ENCODE measurements at places on chromosomes 4 and X.
A peak's percentile ranks its signal among the peaks of the same experiment; 100 is the strongest.

DNA sequence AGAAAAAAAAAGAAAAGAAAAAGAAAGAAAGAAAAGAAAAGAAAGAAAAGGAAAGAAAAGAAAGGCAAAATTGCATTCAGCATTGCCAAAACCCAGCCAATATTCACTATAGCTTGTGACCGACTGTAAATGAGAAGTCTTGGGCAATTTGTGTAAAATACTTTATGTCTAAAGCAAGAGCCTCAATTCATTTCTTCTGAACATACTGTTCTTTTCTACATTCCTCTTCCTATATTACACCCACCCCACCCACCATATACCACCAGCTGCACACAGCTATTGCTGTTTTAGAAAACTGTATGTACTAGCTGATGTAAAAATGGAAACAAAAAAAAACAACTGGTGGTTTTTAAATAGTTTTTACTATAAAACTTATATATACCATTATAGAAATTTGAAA lies 156.9 kb upstream of the TTC29 start:
- DNase-seq = no peak

GRCh38 chrX:3415011-3415410 lies 68.6 kb upstream of the MXRA5 start:
- DNase-seq = peak; percentile 25

GRCh38 chr4:111650146-111650545 lies 495.1 kb upstream of the FAM241A start:
- DNase-seq = no peak

- no peak for DNase-seq
These were observed 8.9 kb downstream of the POLA1 start for GRCh38 chrX:24702362-24703184.

DNA sequence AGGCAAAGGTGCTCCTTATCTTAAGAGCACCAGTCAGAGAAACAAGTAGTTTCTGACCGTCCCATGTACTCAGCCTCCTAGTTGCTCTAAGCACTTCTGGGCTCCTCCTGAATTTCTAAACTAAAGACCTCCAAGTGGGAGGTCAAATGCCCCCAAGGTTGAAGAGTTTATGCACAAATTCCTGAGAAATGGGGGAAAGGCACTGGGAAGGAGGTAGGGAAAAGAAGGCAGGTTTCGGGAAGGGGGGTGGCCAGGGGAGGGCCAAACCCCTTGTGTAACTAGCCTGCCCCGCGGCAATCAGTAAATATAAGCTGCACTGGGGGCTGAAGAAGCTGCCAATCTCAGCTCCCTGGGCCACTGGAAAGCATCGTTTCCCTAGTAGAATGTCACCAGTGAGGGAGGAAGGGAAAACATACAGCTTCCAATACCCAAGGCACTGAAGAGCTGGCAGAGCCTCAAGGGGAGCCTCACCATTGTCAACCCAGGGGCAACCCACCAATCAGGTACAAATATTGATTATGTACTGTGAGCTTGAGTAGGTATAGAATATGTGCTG lies 3.4 kb downstream of the FOXO4 start:
- no peak for DNase-seq

DNA sequence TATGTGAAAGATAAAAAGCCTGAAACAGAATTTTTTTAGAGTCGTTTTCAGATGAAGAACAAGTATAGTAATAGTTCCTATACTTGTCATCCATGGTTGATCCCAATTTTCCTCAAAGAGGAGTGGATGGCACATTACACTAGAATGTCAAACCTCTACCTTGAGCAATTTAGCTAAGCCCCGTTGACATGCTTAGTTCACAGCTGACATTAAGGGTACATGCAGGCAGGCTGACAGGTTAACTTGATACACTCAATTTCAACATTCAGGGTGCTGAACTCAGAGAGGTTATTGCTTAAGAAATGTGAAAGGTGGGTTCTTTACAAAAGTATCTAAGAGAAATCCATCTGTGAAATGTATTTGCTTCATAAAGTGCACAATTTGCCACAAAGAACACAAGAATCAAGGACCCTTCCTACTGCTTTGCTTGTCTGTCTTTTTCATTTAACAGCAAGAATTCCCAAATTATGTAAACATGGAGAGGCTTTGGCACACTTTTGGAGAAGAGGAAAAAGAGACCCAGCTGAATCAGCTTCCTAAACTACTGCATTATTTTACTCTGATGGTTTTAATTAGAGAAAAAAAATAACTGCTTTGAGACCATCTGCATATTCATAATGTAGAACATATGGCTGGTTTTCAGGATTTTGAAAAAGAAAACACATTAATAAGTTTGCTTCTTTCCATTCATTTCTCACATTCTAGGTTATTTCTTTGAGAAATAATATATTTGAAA lies 122.5 kb upstream of the DDIT4L start:
- peak; percentile 26 for DNase-seq

DNA sequence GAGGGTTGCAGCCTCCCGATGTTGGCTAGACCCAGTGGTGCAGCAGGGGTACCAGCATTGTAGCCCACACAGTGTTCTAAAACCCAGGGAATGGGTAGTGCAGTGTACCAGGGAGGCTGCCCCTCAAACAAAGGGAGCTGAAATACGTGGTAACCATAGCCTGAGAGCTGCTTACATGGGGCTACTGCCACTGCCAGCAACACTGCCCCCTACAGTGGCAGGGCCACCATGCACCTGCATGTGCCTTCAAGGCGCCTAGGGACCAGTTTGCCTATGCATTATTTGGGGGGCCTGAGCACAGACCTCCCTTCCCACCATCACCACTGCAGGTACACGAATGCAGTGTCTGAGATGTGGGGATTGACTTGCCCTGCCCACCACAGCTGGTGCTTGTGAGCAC lies 21.0 kb upstream of the BMP15 start:
- DNase-seq = no peak

- DNase-seq = no peak
These were observed 305.2 kb upstream of the ARSJ start for GRCh38 chr4:114284629-114285028.

- DNase-seq = peak; percentile 19
These were observed 32.4 kb upstream of the KIT start for GRCh38 chr4:54625391-54625790.

DNA sequence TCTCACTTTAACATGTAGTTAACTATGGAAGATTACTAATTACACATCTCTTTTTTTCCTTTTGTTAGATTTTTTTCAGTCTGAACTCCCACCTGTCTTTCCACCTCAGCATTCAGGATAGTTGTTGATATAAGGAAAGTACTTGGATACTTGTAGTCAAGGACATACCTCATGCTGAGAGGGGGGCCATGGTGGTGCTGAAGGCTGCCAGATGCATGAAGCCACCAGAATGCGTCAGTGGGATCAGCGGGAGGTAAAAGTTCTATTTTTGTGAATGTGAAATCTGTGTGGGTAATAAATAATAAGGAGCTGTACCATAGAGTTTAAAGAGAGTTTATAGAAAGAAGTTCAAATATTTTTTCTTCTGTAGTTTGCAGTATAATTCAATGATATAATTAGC lies 13.1 kb upstream of the NDST4 start:
- DNase-seq = peak; percentile 39

- no peak for DNase-seq
These were observed 9.0 kb upstream of the SLC25A6 start for GRCh38 chrX:1400742-1401471.

DNA sequence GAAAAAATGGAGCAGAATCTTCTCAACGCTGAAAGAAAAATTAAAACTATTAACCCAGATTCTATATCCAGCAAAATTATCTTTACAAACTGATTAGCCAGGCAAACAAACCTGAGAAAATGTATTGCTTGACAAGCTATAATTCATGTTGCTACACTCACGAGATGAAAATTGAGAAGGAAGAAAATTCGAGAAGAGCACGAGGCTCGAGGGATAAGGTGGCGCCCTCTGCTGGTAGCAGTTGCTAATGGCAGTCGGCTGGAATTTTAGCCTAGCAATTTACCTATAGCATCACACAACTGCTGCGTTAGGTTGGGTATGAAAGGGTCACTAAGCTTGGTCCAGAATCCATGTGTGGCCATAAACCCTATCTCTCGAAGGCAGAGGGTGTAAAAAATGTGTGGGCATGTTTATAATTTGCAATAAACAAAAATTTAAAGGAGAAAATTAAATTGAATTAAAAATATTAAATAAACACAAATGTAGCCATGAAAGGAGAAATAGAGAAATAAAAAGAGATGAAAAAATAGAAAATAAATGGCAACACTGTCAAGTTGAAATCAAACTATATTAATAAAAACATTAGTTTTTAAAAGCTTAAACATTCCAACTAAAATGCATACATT lies 126.6 kb downstream of the PPP4R3C start:
- peak; percentile 19 for DNase-seq

- no peak for DNase-seq
These were observed 207.6 kb upstream of the SLITRK2 start for GRCh38 chrX:145609951-145610511.

GRCh38 chr4:25160714-25161592 lies 704 bp upstream of the SEPSECS start:
- DNase-seq = no peak

GRCh38 chrX:113384628-113385027 lies 544.0 kb upstream of the AMOT start:
- DNase-seq = peak; percentile 85

DNA sequence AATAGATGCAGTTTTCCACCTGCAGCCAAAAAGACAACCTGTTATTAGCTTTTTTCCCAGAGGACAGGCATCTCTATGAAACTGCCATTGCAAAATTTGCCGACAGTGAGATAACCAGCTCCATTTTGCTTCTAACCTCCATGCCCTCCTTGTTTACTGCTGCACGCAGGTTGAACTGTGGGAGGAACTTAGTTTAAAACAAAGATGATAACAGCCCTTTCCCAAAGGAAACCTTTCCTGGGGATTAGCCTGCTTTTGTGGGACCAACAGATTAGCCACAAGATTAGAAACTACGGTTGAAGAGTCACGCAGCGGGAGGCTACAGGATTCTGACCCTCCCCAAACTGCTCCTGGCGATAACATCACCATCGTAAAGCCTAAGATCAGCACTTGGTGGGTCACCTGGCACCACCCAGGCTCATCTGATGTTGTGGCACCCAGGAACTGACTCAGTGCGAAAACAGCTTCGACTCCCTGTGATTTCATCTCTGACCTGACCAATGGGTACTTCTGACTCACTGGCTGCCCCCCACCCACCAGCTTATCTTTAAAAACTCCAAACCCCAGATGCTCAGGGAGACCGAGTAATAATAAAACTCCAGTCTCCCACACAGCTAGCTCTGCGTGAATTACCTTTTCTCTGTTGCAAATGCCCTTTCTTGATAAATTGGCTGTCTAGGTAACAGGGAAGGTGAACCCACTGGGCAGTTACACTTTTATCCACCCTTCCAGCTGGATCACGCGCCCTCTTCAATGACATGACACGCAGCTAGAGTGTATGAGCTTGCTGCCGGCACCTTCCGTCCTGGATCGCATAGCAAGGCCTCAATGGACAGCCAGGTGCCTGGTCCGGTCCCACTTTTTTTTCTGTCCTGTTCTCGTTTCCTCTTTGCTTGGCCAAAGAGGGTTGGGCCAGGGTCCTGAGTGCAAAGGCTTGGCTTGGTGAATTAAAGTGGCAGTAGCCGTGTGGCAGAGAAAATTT lies 27.2 kb downstream of the NOP14 start:
- no peak for DNase-seq

- DNase-seq = peak; percentile 22
These were observed 547.5 kb downstream of the SMARCA1 start for GRCh38 chrX:128975745-128976144.

DNA sequence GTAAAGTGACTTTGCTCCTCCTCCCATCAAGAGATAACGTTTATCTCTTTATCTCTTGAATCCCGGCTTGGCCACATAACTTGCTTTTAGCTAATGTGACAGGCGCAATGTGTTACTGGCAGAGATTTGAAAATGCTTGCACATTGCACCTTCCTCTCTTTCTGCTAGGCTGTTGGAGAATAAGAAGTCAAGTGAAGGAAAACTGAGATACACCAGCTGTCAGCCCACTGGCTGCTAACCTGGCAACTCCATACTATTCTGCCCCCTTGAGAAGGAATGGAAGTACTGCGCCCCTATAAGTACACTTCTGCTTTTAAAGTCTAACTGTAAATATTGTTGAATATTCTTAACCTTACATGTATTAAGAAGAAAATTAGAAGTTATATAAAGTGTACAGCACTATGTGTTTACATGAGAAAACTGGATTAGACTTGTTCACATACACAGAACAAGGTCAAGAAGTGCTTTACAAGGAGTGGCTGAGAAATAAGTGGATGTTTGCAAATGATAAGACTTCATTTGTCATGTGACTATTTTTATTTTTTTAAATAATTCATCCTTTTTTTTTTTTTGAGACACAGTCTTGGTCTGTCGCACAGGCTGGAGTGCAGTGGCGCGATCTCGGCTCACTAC lies 424.5 kb upstream of the CTSO start:
- peak; percentile 35 for DNase-seq

GRCh38 chrX:46279925-46280313 lies 265.3 kb downstream of the ZNF674 start:
- DNase-seq = peak; percentile 55

GRCh38 chr4:14621731-14622463 lies 380.4 kb upstream of the CPEB2 start:
- no peak for DNase-seq

DNA sequence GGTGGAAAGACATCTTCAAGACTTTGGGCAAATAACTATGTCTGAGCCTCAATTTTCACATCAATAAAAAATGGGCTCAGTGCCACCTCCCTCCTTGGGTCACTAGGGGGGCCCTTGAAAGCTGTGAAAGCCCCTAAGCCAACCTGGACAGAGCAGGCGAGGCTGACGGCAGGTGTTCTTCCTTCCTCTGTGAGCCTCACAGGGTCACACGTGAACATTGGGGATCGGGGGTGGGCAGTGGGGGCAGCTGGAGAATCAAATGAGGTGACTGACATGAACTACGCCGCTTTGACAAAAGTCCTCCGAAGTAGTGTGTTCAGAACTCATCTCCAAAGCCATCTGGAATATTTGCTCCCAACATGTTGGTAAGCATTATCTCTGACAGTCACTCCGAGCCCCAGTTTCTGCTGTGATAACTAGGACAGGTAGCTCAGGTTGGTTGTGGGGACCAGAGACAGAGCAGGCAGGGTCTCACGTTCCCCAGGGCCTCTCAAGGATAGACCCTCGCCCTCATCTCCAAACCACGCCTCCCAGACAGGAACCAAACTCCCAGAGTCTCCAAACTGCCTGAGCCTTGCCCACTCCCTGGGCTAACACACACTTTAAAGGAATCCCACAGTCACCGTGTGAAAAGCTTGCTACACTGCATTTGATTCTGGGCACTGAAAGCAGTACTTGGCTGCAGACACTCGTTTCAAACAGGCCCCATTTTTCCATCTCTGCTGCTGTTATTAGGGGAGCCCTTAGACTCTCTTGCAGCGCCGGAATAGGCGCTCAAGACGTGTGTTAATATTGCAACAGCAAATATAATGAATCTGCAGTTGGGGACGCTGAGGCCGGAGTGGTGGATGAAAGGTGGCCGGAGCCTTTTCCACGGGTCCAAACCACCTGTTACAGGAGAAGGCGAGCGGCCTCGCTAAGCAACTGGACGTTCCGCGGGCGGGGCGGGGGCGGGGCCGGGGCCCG lies 717 bp upstream of the WFS1 start:
- DNase-seq = no peak

Data from fibroblast of skin of scalp (primary cell).